ENCODE measurements at places on chromosomes 4 and X.

DNA sequence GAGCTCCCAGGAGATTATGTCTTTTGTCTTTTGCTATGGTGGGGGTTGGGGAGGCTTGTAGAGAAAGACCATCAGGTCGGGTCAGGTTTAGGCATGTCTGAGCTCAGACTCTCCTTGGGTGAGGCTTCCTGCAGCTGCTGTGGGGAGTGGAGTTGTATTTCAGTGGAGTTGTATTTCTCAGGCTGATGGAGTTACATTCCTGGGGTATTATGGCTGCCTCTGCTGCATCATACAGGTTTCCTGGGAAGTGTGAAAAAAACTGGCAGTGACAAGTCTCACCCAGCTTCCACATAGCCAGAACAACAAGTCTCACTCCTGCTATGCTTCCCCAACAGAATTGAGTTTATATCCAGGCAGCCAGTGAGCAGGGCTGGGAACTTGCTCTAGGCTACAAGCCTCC lies 119.3 kb downstream of the VSIG4 start:
- DNase-seq: no peak

- DNase-seq: no peak
These were observed 127.8 kb downstream of the PHKA2 start for GRCh38 chrX:18855919-18856644.

DNA sequence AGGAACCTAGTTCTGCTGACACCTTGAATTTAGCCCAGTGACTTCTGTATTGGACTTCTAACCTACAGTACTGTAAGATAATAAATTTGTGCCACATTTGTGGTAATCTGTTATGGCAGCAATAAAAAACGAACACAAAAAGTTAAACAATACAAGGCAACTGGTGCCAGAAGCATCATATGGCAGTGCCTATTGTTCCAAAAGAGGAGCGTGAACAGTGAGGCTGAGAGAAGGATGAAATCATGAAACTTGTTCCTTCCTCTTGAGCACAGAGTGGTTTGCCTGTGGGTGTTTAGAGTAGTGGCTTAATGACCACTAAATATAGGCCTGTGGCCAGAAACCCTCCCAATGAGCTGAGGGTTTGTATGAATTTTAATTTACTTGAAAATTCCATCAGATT lies 69.7 kb upstream of the PGRMC2 start:
- DNase-seq: no peak

- DNase-seq: no peak
These were observed 559.6 kb downstream of the SPRY1 start for GRCh38 chr4:123956204-123956603.

GRCh38 chrX:53195401-53195800 lies 29.6 kb downstream of the KDM5C start:
- DNase-seq: no peak

DNA sequence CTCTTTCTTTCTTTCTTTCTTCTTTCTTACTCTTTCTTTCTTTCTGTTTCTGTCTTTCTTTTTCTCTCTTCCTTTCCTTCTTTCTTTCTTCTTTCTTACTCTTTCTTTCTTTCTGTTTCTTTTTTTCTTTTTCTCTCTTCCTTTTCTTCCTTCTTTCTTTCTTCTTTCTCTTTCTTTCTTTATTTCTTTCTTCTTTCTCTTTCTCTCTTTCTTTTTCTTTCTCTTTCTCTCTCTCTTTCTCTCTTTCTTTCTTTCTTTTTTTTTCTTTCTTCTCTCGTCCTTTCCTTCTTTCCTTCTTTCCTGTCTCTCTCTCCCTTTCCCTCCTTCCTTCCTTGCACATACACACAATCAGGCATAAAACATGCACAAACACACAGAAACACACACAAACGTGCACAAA lies 79.3 kb upstream of the SHOX start:
- DNase-seq: no peak

DNA sequence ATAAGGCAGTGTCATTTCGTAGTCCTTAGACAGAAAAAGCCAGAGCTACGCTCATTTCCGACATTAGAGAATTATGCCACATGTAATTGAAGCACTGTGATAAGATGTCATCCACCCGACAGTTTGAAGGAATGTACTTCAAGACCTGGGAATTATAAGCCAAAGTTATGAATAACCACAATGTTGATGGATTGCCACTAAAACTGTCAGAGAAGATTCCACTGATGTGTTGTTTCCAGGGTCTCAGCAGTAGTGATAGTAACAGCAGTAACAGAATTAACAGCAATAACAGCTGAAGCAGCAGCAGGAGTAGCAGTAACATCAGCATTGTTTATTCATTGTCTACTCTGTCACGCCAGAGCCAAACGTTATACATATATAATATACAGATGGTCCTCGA lies 24.7 kb downstream of the RAB33A start:
- DNase-seq: no peak

DNA sequence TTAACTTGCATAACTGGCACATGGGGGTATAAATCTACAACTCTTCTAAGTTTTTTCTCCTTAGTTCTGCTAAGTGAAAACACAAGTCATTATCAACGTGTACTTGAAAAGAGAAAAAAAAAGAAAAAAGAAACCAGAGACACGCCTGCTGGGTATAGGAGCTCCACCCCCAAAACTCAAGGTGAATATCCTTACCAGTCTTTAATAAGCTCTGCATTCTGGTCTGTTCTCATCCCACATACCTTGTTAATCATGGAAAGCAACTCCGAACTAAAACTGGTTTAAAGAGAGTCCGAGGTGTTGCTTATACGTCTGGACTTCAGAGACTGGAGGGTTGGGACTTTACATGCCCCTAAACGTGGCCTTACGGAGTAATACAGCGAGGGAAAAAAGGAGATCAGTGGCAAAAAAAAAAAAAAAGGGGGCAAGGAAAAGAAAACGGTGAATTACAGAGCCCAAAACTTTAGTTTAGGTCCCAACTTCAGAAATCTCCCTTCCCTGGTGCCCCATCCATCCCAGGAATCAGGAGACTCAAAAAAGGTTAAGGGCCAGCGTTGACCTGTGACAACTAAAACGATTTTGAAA lies 1.0 kb downstream of the PGRMC2 start:
- no peak for DNase-seq

DNA sequence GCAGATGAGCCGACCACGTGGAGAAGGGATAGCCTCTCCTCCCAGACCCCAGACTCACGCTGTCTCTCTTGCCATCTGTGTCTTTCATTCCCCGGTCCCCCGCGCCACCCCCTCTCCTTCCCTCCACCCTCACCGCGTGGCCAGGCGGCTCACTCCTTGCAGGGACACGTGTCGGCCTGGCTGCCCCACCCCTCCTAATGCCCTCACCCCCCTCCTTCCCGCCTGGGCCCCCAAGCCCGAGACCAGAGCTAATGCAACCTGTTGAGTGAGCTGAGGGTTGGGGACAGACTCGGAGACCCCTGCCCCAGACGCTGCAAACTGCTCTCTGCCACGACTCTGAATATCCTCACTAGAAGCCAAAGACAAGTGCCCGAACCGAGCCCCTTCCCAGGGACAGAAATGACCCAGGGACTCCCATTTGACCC lies 1.8 kb downstream of the SLC38A5 start:
- peak; percentile 35 for DNase-seq

DNA sequence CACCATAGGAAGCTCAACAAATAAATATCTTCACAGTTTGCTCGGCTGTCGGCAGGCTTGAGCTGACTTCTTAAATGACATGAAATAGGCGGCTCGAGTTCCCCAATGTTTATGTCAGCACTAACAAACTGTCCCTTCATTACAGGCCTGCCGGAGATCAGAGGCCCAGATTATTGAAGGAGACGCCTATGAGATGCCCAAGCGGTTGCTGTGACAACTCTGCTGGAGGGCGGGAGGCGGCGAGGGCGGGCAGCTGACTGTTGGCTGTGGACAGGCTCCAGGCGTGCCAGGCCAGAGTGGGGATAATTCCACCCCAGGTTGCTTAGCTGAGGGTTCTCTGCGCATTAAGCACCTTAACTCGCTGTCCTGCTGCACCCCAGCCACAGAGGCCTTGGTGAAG lies 39.2 kb upstream of the MSX1 start:
- DNase-seq: no peak

GRCh38 chr4:30769093-30769492 lies 48.9 kb downstream of the PCDH7 start:
- no peak for DNase-seq

DNA sequence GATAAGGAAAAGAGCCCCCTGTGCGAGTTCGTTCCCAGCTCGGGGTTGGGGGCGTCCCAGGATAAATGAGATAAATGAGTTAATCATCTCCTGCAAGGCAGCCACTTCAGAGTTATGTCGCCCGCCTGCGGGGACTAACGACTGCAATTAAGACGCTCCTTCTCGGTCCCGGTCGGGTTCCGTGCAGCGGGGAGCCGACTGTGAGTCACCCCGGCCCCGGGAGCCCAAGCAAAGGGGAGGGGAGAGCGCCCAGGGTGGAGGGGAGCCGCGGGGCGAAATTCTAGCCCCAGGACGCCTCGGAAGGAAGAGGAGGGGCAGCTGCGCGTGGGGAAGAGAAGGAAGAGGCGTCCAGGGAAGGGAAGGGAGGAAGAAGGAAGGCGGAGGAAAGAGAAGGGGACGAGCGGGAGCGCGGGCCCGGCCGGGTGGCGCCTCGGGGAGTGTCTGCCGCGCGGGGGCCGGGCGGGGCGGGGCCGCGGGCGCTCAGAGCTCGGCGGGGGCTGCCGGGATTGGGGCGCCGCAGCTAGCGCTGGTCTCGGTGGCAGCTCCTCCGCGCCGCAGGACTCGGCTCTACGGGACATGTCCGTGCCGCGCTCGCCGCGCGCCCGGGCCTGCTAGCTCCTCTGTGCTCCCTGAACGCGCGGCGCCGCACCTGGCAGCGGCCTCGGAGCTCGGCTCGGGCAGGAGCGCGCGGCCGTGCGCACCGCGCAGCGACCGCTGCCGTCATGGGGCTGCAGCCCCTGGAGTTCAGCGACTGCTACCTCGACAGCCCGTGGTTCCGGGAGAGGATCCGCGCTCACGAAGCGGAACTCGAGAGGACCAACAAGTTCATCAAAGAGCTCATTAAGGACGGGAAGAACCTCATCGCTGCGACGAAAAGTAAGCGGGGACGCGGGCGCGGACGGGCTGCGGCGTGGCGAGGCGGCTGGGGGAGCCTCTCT lies at the start of gene ARHGAP10:
TSS of gene ARHGAP10 (plus strand) at position 509 of the 938 bp plus-strand sequence. CDS start at position 723, 214 bp downstream.
- DNase-seq: peak; percentile 39

- no peak for DNase-seq
These were observed at the start of gene ATP1B4 for GRCh38 chrX:120361764-120362305. TSS of gene ATP1B4 (plus strand) at chrX:120362089. CDS start at chrX:120362169, 80 bp downstream.

- no peak for DNase-seq
These were observed 305.1 kb upstream of the ANXA10 start for GRCh38 chr4:167787231-167787630.

- DNase-seq: no peak
These were observed 353.0 kb upstream of the IRS4 start for GRCh38 chrX:109089359-109089758.

- no peak for DNase-seq
These were observed 354.9 kb downstream of the GPAT3 start for GRCh38 chr4:83890816-83891215.

GRCh38 chr4:89334311-89334710 lies 26.7 kb upstream of the GPRIN3 start:
- DNase-seq: no peak

GRCh38 chr4:41512136-41512535 lies 25.8 kb upstream of the LIMCH1 start:
- DNase-seq: no peak

DNA sequence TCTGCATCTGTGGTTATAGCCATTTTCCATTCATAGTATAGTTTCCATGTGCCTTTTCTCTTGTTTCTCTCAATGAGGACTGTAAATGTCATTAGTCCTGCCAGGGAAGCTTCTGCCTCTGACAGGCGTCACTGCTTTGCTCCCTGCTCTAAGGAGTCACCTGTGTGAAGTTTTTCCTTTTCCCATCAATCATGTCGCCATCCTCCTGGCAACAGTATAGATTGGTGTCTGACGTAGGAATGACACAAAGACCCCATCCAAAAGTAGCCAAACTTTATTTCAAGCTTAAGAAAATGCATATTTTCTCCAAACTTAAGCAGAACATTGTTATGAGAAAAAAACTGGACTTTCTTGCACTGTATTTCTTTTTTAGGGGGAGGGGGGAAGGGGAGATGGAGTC lies 23.1 kb upstream of the MECP2 start:
- no peak for DNase-seq

DNA sequence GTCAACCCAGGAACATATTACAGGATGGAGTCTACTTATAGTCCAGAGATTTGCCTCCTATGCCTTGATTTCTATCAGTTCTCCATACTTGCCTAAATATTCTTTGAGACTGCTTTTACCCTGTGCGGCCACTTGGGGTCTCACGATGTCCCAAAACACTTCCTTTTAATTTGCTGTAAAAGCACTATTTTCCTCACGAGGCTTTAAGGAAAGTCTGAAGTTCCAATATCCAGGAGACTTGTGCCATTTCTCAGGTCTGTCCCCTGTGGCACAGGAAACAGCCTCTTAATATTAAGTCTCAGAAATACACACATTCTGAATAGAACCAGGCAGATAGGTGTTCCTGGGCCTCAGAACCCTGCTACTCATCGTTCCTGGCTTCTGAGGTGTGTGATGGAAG lies 142.9 kb downstream of the TMEM164 start:
- DNase-seq: no peak

GRCh38 chr4:183182873-183183725 lies 84.0 kb downstream of the WWC2 start:
- no peak for DNase-seq

- no peak for DNase-seq
These were observed 2135.9 kb downstream of the ARAP2 start for GRCh38 chr4:34108391-34108790.

DNA sequence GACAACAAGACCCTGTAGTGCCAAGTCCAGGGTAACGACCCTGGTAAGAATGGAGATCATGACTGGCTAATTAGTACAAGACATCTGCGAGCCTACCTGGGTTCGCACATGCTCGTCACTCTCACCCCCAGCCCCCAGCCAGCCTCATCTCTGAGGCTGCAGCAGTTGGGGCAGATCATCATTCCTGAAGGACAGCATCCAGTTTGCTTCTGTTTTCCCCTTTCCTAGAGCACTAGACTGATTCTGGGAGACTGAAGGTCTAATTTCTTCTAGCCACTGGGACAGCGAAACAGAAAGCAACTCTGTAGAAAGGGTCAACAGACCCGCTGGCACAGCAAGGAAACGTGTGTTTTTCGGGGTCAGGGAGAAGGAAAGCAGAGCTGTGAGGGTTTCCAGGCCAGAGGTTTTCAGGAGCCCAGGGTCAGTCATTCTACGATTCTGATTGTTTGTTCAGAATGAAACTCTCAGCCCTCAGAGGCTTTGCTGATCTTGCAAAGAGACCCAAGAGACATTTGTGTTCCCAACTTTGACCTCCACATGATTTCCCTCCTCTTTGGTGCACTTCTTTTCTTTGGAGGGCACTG lies 343.1 kb upstream of the NOCT start:
- DNase-seq: no peak

- no peak for DNase-seq
These were observed 14.8 kb downstream of the TBC1D1 start for GRCh38 chr4:37905533-37906169.

Measured in stimulated activated CD4-positive, alpha-beta T cell treated with anti-CD3 and anti-CD28 coated beads, Interleukin-1b, Interleukin-23, amount 100 ng/mL, for 24 hours (primary cell).